ENCODE measurements at places on chromosomes 5 and 9. TPM values are rescaled to one million over a fixed set of nuclear protein-coding genes. Genes with fewer than 3 reads are reported as not detected.

- peak; percentile 46 for DNase-seq
Measured at GRCh38 chr5:141952020-141952419, 6.0 kb downstream of the PCDH12 start.

DNA sequence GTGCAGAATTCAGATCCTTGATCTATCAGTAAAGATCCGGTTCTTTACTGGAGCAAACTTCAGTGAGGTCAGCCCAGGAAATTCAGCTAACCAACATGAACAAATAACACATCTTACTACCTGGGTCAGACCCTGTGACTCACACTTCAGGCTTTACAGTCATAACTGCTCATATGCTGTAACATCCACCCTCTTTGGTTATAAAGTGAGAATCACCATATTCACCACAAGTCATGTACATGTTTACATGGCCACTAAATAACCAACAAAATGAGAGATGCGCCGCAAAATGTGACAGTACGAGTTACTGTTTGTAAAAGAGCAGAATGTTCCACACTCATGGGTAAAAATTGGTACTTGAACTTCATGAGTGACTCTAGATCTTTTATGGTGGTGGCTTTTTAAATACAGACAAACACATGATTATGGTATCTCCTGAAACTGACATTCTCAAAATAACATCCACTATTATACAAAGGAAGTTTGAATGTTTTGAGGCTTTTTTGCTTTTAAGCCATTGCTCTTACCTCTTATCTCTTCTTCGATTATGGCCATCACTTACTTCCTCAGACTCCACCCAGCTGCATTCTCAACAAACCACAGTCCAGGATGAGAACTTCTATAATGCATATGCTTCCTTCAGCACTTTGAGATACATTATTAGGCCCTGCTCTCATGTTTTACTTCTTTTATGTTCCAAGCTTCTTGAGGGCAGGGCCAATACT, 516.6 kb downstream of the RAB3C start:
- no peak for DNase-seq

- no peak for DNase-seq
Measured at GRCh38 chr5:1196562-1196961, 4.8 kb upstream of the SLC6A19 start.

GRCh38 chr9:16879416-16879815, 8.9 kb upstream of the BNC2 start:
- no peak for DNase-seq

DNA sequence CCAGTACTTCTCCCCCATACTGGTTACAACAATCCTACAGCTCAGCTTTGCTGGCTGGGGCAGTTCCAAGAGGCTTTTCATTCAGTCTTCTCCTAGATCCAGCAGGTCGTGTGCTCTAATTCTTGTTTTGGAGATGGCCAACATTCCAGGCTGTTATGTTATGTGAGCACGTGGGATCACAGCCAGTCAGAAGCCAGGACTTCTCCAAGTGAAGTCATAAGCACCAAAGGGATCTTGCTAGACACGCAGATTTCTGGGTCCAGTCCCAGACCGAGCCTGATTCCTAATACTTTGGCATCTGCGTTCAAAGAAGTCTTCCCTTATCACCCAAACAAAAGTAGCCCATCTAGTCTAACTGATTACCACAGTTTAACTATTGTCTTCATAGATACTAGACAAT, 1.4 kb upstream of the LARP1 start:
- DNase-seq = peak; percentile 85

SOX30 gene
- 0.10 TPM for total RNA-seq
